Activated T-helper 1 cell treated with anti-CD3 and anti-CD28 coated beads, Interleukin-12 subunit alpha, Interleukin-12 subunit beta, Interleukin-2, Interleukin-4 antibody, amounts not matched to agents 30 ng/mL and 10 ng/mL and 1 ng/mL, durations not matched to agents 14 hours and 24 hours and 36 hours (primary cell): ENCODE measurements at places on chromosomes 7 and 10. TPM values are rescaled to one million over a fixed set of nuclear protein-coding genes. Genes with fewer than 3 reads are reported as not detected.
A peak's percentile ranks its signal among the peaks of the same experiment; 100 is the strongest.

DNA sequence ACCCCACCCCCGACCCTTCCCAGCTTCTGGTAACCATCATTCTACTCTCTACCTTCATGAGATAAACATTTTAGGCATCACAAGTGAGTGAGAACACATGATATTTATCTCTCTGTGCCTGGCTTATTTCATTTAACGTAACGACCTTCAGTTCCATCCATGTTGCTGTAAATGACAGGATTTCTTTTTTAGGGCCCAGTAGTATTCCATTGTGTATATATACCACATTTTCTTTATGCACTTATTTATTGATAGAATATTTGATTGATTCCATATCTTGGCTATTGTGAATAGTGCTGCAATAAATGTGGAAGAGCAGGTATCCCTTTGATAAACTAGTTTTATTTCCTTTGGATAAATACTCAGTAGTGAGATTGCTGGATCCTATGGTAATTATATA is 112.7 kb downstream of the CREB5 start:
- H3K27me3 ChIP-seq, result no peaks in the 10 kb centered on the region
- H3K4me1 ChIP-seq, result no peaks in the 10 kb centered on the region
- no peak overlapping the region for H3K4me3 ChIP-seq
- H3K36me3 ChIP-seq, result no peaks in the 10 kb centered on the region
- DNase-seq, result no peak

GRCh38 chr10:17021656-17022465 is 107.8 kb downstream of the CUBN start:
- no peak for DNase-seq
- H3K27ac ChIP-seq, result no peak overlapping the region
- H3K36me3 ChIP-seq, result no peaks in the 10 kb centered on the region
- no peak overlapping the region for H3K4me3 ChIP-seq
- peaks cover 52% of the 10 kb centered on the region for H3K4me1 ChIP-seq
- peaks cover 11% of the 10 kb centered on the region for H3K27me3 ChIP-seq

The TMEM176B gene
- not detected in 2 replicates for total RNA-seq

DNA sequence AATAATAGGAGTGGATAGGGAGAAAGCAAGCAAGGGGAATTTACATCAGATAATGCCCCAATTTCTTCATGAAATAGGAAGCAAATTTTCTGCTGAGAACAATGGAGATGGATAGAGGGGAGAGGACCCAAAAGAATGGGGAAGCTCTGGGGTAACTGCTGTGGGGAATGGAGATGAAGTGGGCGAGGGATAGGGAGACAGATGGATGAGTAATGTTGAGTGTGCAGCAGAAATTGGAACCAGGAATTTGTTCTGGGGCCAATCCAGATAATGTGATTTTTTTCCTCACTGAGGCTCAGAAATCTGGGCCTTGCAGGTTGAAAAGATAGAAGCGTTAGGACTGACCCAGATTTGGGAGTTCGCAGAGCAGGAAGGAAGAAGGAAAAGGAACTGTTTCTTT is 24.5 kb upstream of the MRC1 start:
- no peak overlapping the region for H3K27ac ChIP-seq
- H3K36me3 ChIP-seq, result no peaks in the 10 kb centered on the region
- H3K27me3 ChIP-seq, result peaks cover 5% of the 10 kb centered on the region
- no peak overlapping the region for H3K4me3 ChIP-seq
- H3K4me1 ChIP-seq, result no peaks in the 10 kb centered on the region
- DNase-seq, result no peak

The PDAP1 gene
- 160 and 162 TPM in 2 replicates for total RNA-seq

GRCh38 chr7:33422141-33422540 is 292.8 kb downstream of the BBS9 start:
- no peaks in the 10 kb centered on the region for H3K27me3 ChIP-seq
- H3K4me3 ChIP-seq, result no peak overlapping the region
- H3K36me3 ChIP-seq, result no peaks in the 10 kb centered on the region
- no peak for DNase-seq
- H3K4me1 ChIP-seq, result no peaks in the 10 kb centered on the region
- no peak overlapping the region for H3K27ac ChIP-seq

The RHOBTB1 gene
- total RNA-seq, result not detected in 2 replicates

GRCh38 chr7:158733220-158733519 is 28.6 kb upstream of the NCAPG2 start:
- H3K4me1 ChIP-seq, result peaks cover 5% of the 10 kb centered on the region
- no peak overlapping the region for H3K4me3 ChIP-seq
- H3K27me3 ChIP-seq, result no peaks in the 10 kb centered on the region
- no peak overlapping the region for H3K27ac ChIP-seq
- DNase-seq, result no peak

- DNase-seq, result no peak
- no peak overlapping the region for H3K27ac ChIP-seq
- no peaks in the 10 kb centered on the region for H3K4me1 ChIP-seq
- H3K4me3 ChIP-seq, result no peak overlapping the region
- H3K36me3 ChIP-seq, result no peaks in the 10 kb centered on the region
Observed at GRCh38 chr7:89401099-89401498, 605.6 kb upstream of the TEX47 start.

The COG5 gene
- 36.5 and 39.1 TPM in 2 replicates for total RNA-seq

DNA sequence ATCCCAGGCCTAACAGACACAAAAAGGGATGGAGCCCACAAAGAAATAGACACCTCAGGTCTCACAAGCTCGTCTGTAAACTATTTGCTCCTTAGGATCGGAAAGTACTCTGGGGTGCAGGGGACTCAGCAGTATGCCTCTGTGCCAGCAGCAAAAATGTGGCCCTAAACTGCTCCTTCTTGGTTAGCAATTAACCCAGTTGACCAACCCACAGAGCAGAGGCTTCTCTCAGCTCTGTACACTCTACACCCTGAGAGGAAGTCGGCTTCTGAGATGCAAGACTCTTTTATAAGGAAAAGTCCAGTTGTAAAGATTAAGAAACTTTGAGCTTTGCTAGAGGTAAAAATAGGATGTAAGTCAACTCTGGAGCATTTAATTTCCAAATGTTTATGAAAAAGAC is 156.3 kb upstream of the PRSS58 start:
- no peaks in the 10 kb centered on the region for H3K36me3 ChIP-seq
- no peak for DNase-seq
- peaks cover 5% of the 10 kb centered on the region for H3K27me3 ChIP-seq

The SEMA3A gene
- total RNA-seq, result 0.34 TPM in 1 of 2 replicates, not detected in the other

The AMZ1 gene
- 0.05 TPM in 1 of 2 replicates, not detected in the other for total RNA-seq

The CACNB2 gene
- total RNA-seq, result 0.13 TPM in 1 of 2 replicates, not detected in the other

The HHEX gene
- 0.16 and 0.32 TPM in 2 replicates for total RNA-seq

GRCh38 chr7:30433082-30433481 is 45.5 kb downstream of the NOD1 start:
- H3K36me3 ChIP-seq, result peaks cover 21% of the 10 kb centered on the region
- no peaks in the 10 kb centered on the region for H3K4me1 ChIP-seq
- DNase-seq, result no peak
- H3K4me3 ChIP-seq, result no peak overlapping the region

GRCh38 chr10:14836208-14836607 is 1.6 kb downstream of the CDNF start:
- H3K27ac ChIP-seq, result no peak overlapping the region
- H3K27me3 ChIP-seq, result no peaks in the 10 kb centered on the region
- H3K4me3 ChIP-seq, result no peak overlapping the region
- no peak for DNase-seq
- peaks cover 20% of the 10 kb centered on the region for H3K4me1 ChIP-seq

DNA sequence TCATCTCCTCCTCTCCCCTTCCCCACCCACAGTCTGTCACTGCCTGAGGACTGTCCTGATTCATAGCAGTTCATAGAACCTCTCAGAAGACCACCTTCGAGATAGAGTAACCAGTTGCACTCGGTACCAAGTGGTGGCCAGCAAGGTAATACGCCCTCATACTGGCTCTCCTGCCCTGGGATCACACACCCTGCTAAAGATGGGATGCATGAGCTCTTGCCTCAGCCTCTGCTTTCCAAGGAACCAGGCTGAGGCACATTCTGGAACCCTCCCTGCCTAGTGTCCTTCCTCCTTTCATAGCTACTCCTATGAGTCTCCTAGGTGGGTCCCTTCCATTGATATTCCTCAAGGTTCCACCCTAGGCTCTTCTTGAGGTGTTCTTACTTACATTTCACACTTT is 15.5 kb downstream of the CFAP43 start:
- no peaks in the 10 kb centered on the region for H3K4me1 ChIP-seq
- H3K27ac ChIP-seq, result no peak overlapping the region
- no peak overlapping the region for H3K4me3 ChIP-seq
- no peak for DNase-seq

GRCh38 chr10:18104223-18104872 is 35.9 kb upstream of the CACNB2 start:
- H3K36me3 ChIP-seq, result no peaks in the 10 kb centered on the region
- H3K4me3 ChIP-seq, result no peak overlapping the region
- H3K27me3 ChIP-seq, result no peaks in the 10 kb centered on the region
- DNase-seq, result no peak
- H3K27ac ChIP-seq, result no peak overlapping the region

DNA sequence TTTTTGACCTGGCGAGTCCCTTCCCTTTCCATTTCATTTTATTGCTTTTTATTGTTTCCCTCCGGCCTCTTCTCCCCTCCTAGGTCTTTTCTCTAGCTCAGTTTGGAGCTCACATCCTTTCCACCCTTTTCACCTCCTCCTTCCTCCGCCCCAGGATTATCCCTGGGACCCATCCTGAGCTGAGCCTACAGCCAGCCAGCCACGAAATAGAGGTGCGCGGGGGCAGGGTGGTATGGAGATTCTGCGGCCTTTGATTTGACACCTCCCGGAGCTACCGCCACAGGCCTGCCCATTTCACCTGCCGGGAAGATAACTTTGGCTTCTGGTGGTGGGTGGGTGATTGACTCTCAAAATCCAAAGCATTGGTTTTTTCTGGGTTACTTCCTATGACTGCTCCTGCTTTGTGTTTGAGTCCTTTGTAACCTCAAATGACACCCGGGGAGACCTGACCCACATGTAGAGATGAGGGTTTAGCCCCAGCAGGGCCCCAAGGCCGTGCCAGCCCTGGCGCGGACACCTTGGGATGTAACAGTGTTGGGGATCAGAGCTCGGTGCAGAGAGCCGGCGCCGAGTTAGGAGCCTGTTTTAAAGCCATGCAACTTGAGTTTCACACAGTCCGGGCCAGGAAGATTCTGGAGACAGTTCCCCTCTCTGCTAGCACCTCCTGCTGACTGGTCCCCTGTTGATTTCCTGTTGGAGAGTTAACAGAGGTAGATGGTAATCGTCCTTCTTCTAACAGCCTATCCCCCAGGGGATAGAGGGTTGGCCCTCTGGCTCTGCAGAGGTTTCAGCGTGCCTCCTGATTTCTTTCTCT is 1.5 kb downstream of the DUSP5 start:
- no peaks in the 10 kb centered on the region for H3K27me3 ChIP-seq
- peak; percentile 54 for DNase-seq
- H3K36me3 ChIP-seq, result peaks cover 67% of the 10 kb centered on the region

- H3K4me3 ChIP-seq, result no peak overlapping the region
- DNase-seq, result no peak
- H3K4me1 ChIP-seq, result peaks cover 18% of the 10 kb centered on the region
- H3K27me3 ChIP-seq, result peaks cover 9% of the 10 kb centered on the region
- peaks cover 4% of the 10 kb centered on the region for H3K36me3 ChIP-seq
- no peak overlapping the region for H3K27ac ChIP-seq
Observed at GRCh38 chr10:88119160-88119559, 255.7 kb downstream of the PTEN start.

The ADRA2A gene
- not detected in 2 replicates for total RNA-seq

- no peak overlapping the region for H3K4me3 ChIP-seq
- H3K36me3 ChIP-seq, result no peaks in the 10 kb centered on the region
- H3K27ac ChIP-seq, result no peak overlapping the region
- H3K27me3 ChIP-seq, result peaks cover 48% of the 10 kb centered on the region
- DNase-seq, result no peak
- H3K4me1 ChIP-seq, result peaks cover 21% of the 10 kb centered on the region
Observed at GRCh38 chr7:121327671-121328070, 1.1 kb upstream of the WNT16 start.

DNA sequence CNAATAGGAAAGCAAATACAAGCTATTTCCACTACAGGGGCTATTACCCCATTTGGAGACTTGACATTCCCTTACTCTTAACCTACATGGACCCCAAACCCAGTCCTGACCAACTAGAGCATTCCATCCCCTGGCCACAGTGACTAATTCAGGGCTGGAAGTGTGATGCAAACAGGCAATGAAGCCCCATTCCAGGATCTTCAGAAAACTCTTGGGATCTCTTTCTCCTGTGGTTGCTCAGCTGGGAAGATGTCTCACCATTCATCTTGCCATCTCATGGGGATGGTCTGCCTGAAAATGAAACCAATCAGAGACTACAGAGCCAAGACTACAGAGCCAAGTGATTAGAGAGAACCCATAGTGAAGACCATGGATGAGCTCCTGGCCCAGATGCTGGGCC is 206.2 kb downstream of the ZNF365 start:
- H3K27me3 ChIP-seq, result peaks cover 2% of the 10 kb centered on the region
- H3K4me1 ChIP-seq, result peaks cover 5% of the 10 kb centered on the region
- no peak for DNase-seq
- no peaks in the 10 kb centered on the region for H3K36me3 ChIP-seq
- no peak overlapping the region for H3K4me3 ChIP-seq
- H3K27ac ChIP-seq, result no peak overlapping the region

The ELN gene
- not detected in 2 replicates for total RNA-seq

The PON1 gene
- total RNA-seq, result not detected in 2 replicates

DNA sequence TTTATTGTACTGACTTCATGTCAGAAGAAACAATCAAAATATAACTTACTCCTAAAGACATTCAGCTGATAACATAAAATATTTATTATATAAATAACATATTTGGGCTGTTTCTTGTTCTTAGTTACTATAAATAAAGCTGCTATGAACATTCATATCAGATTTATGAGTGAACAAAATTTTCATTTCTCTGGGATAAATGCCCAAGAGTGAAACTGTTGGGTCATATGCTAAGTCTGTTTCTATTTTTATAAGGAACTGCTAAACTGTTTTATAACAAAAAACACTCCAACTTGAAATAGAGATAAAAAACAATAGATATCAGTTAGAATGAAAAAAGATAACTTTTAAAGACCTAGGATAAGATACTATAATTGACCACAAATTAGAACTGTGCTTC is 26.5 kb upstream of the CC2D2B start:
- H3K27ac ChIP-seq, result no peak overlapping the region
- peaks cover 12% of the 10 kb centered on the region for H3K36me3 ChIP-seq
- DNase-seq, result no peak
- H3K27me3 ChIP-seq, result no peaks in the 10 kb centered on the region
- H3K4me1 ChIP-seq, result no peaks in the 10 kb centered on the region

The H2BK1 gene
- not detected in 2 replicates for total RNA-seq

The SLC26A3 gene
- not detected in 2 replicates for total RNA-seq

GRCh38 chr7:141460781-141461715 is 90.2 kb upstream of the AGK start:
- no peak overlapping the region for H3K4me3 ChIP-seq
- H3K27me3 ChIP-seq, result peaks cover 7% of the 10 kb centered on the region
- no peak for DNase-seq
- no peaks in the 10 kb centered on the region for H3K36me3 ChIP-seq
- no peak overlapping the region for H3K27ac ChIP-seq

The ICA1 gene
- total RNA-seq, result 1.9 and 2.3 TPM in 2 replicates

The SORCS3 gene
- total RNA-seq, result not detected in 2 replicates

The PLAU gene
- 0.37 and 0.60 TPM in 2 replicates for total RNA-seq

The HTR7 gene
- total RNA-seq, result not detected in 2 replicates

The AFAP1L2 gene
- total RNA-seq, result 3.7 and 4.1 TPM in 2 replicates
